HL-60 (cell line): ENCODE measurements at places on chromosomes 7 and 10.
A peak's percentile ranks its signal among the peaks of the same experiment; 100 is the strongest.

GRCh38 chr10:23158370-23158769, 33.7 kb upstream of the PTF1A start:
- peak; percentile 7 for DNase-seq

- DNase-seq = no peak
Measured at GRCh38 chr10:102113956-102114857, 6.0 kb downstream of the LDB1 start.

DNA sequence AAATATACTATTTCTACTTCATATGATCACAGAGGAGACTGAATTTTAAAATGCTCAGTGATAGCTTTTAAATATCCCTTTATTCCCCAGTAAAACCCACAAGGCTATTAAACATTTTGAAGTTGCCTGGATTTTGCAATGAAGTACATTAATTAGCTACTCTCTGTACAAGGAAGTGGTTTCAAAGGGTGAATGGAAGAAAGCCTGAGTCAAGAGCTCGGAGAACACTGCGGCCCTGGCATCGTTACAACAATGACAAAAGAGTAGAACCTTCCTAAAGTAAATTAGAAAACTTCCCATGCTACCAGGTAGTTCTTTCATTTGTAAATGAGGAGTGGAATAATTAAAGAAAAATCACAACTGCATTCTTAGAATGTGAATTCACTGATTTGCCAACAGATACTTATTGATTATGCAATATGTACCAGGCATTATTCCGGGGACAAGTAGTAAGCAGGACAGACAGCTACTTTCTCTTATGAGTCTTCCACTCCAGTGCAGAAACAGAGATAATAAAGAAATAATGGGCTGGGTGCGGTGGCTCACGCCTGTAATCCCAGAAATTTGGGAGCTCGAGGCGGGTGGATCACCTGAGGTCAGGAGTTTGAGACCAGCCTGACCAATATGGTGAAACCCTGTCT, 63.0 kb downstream of the ZNF22 start:
- DNase-seq = peak; percentile 38

GRCh38 chr7:43196379-43196778, 83.9 kb downstream of the HECW1 start:
- DNase-seq = no peak

DNA sequence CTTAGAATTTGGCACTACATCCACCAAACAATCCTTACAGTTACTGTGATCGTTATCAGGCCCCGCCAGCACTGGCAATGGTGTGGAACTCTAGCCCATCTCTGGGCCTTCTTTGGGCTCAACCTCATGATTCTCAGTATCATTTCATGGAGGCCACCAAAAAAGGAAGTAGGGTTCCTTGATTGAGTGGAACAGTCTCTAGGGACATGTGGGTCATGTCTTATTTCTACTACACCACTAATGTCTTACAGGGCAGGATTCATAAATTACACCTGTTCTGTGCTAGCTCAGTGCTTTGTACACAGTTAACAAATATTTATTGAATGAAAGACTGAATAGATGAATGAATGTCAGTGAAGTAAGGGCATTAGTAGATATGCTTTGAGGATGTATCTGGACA, 53.9 kb downstream of the AP3M1 start:
- no peak for DNase-seq

DNA sequence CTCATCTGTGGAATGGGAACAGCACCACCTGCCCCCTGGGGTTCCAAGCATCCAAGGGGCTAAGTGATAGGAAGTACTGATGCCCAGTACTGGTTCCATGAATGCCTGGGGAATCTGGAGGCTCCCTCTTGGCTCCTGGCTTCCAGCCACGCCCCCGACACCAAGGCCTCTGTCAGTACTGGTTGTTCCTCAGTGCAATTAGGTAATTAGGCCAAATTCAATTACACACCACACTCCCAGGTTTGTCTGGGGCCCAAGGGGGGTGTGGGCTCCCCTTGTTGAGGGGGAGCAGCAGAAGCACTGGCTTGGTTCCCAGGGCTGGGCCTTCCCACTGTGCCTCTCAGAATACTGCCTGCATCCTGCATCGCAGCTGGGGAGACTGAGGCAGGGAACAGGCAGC, 114.4 kb upstream of the PPIF start:
- no peak for DNase-seq
